Endodermal cell (in vitro differentiated cells): ENCODE measurements at places on chromosomes 2 and 18. TPM values are rescaled to one million over a fixed set of nuclear protein-coding genes. Genes with fewer than 3 reads are reported as not detected.

ASPRV1 gene
- 0.80 to 1.0 TPM (median 0.91 TPM) in 3 replicates for total RNA-seq

HAT1 gene
- total RNA-seq = 29.4 to 74.6 TPM (median 68.0 TPM) in 3 replicates

FHOD3 gene
- total RNA-seq = 2.4 to 3.1 TPM (median 3.0 TPM) in 3 replicates

BCL2 gene
- total RNA-seq = 1.2 and 1.4 TPM in 2 replicates

IL36RN gene
- not detected in 2 replicates for total RNA-seq

C2orf81 gene
- total RNA-seq = 4.8 to 10.9 TPM (median 7.6 TPM) in 3 replicates

ZBTB7C gene
- 0.21 to 0.55 TPM (median 0.31 TPM) in 3 replicates for total RNA-seq

- DNase-seq = peak; percentile 88
- H3K36me3 ChIP-seq = peaks cover 7% of the 10 kb centered on the region
These were observed 3.6 kb downstream of the ITM2C start for GRCh38 chr2:230868161-230868946.

GRCh38 chr18:49368876-49369440, 91.5 kb downstream of the DYM start:
- H3K27ac ChIP-seq = no peak overlapping the region
- H3K27me3 ChIP-seq = no peaks in the 10 kb centered on the region
- no peaks in the 10 kb centered on the region for H3K4me1 ChIP-seq
- H3K4me3 ChIP-seq = no peak overlapping the region
- no peaks in the 10 kb centered on the region for H3K36me3 ChIP-seq
- peak; percentile 46 for DNase-seq

DNA sequence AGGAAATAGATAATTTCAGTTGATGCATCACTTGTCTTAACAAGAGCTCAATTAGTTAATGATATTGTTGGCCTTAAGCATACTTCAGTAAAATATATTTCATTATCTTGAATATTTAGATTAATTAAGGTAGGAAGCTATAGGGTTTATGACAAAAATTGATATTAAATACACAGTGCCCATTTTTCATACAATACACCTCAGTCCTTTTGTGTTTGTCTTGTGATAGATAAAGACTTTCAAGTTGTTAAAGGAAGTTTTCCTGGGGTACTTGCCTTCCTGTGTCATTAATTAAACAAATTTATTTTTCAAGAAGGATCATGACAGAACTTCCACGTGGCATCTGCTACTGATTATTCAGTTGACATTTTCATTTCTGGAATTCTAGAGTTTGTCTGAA, 420.5 kb downstream of the MTX2 start:
- no peak overlapping the region for H3K27ac ChIP-seq
- H3K4me3 ChIP-seq = no peak overlapping the region
- no peaks in the 10 kb centered on the region for H3K27me3 ChIP-seq
- DNase-seq = no peak

GRCh38 chr18:56532176-56532840, 106.1 kb downstream of the TXNL1 start:
- H3K4me1 ChIP-seq = no peaks in the 10 kb centered on the region
- H3K27me3 ChIP-seq = no peaks in the 10 kb centered on the region
- no peaks in the 10 kb centered on the region for H3K36me3 ChIP-seq
- H3K27ac ChIP-seq = no peak overlapping the region
- no peak overlapping the region for H3K4me3 ChIP-seq

DNA sequence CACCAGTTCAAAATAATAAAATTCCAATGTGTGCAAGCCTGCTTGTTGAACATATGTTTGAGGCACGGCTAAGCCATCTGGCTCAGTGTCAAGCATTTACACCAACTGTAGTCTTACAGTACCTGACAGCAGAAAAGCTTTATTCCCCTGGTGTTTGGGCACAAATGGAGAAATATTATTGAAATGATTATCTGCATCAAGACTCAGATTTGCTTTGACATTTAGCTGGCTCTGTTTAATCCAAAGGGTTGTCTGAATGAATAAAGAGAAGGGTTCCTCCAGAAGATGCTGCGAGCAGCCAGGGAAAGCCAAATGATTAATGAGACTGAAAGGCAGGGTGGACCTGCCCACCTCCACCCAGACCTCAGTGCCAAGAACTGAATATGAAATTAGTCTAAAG, 393.2 kb upstream of the GALNT5 start:
- DNase-seq = no peak
- H3K4me1 ChIP-seq = no peaks in the 10 kb centered on the region
- no peak overlapping the region for H3K27ac ChIP-seq
- H3K36me3 ChIP-seq = no peaks in the 10 kb centered on the region
- no peaks in the 10 kb centered on the region for H3K27me3 ChIP-seq
- no peak overlapping the region for H3K4me3 ChIP-seq

GRCh38 chr2:46119453-46119852, 177.8 kb upstream of the EPAS1 start:
- no peaks in the 10 kb centered on the region for H3K36me3 ChIP-seq
- H3K4me3 ChIP-seq = no peak overlapping the region
- no peak for DNase-seq
- H3K4me1 ChIP-seq = no peaks in the 10 kb centered on the region
- no peak overlapping the region for H3K27ac ChIP-seq
- no peaks in the 10 kb centered on the region for H3K27me3 ChIP-seq

DNA sequence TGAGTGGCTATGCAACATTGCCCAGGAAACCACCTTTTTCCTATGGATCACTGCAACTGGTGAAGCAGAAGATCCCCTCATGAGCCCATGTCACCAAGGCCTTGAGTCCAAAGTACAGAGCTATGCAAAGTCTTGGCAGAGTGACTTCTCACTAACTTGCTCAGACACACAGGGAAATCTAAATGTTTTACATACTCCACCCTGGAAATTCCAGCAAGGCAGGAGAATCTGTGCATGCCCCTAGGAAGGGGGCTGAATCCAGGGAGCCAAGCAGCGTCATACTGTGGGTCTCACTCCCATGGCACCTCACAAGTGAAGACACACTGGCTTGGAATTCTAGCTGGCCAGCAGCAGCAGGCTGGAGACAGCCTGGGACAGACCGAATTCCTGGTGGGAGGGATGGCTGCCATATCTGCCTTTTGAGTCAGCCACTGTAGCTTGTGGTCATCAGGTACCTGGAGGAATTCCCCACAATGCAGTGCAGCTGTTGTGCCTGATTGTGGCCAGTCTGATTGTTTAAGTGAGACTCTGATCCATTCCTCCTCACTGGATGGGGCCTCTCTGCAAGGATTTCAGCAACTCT, 1817.4 kb downstream of the SUCLG1 start:
- H3K4me3 ChIP-seq = no peak overlapping the region
- H3K36me3 ChIP-seq = no peaks in the 10 kb centered on the region
- H3K27me3 ChIP-seq = no peaks in the 10 kb centered on the region
- DNase-seq = no peak
- H3K27ac ChIP-seq = no peak overlapping the region

- no peak overlapping the region for H3K4me3 ChIP-seq
- H3K4me1 ChIP-seq = no peaks in the 10 kb centered on the region
- H3K27ac ChIP-seq = no peak overlapping the region
- no peak for DNase-seq
- peaks cover 85% of the 10 kb centered on the region for H3K36me3 ChIP-seq
These were observed 122.2 kb downstream of the BIRC6 start for GRCh38 chr2:32478889-32479620.

DNA sequence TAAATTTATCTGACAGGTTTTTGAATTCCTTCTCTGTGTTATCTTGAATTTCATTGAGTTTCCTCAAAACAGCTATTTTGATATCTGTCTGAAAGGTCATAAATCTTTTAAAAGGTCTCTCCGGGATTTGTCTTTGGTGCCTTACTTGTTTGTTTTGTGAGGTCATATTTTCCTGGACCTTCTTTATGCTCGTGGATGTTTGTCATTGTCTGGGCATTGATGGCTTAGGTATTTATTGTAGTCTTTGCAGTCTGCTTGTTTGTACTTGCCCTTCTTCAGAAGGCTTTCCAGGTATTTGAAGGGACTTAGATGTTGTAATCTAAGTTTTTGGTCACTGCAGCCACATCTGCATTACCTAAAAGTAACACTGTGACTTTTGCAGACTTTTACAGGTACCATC, 355.2 kb downstream of the PARD3B start:
- H3K27ac ChIP-seq = no peak overlapping the region
- no peak overlapping the region for H3K4me3 ChIP-seq
- no peaks in the 10 kb centered on the region for H3K27me3 ChIP-seq
- H3K36me3 ChIP-seq = no peaks in the 10 kb centered on the region
- peaks cover 4% of the 10 kb centered on the region for H3K4me1 ChIP-seq

- no peak for DNase-seq
- H3K4me3 ChIP-seq = no peak overlapping the region
- no peak overlapping the region for H3K27ac ChIP-seq
- H3K36me3 ChIP-seq = no peaks in the 10 kb centered on the region
- no peaks in the 10 kb centered on the region for H3K27me3 ChIP-seq
These were observed 144.0 kb downstream of the CLIP4 start for GRCh38 chr2:29259221-29259620.

- no peaks in the 10 kb centered on the region for H3K36me3 ChIP-seq
- H3K27me3 ChIP-seq = peaks cover 7% of the 10 kb centered on the region
- peak overlapping the region; percentile 99 for H3K27ac ChIP-seq
- H3K4me1 ChIP-seq = no peaks in the 10 kb centered on the region
These were observed 740 bp downstream of the CHMP3 start for GRCh38 chr2:86562485-86562921.

GRCh38 chr2:18454692-18455235, 105.7 kb downstream of the RDH14 start:
- no peak for DNase-seq
- H3K4me1 ChIP-seq = no peaks in the 10 kb centered on the region
- no peaks in the 10 kb centered on the region for H3K27me3 ChIP-seq
- no peaks in the 10 kb centered on the region for H3K36me3 ChIP-seq
- no peak overlapping the region for H3K27ac ChIP-seq

- no peak overlapping the region for H3K27ac ChIP-seq
- no peaks in the 10 kb centered on the region for H3K36me3 ChIP-seq
- DNase-seq = no peak
- no peak overlapping the region for H3K4me3 ChIP-seq
These were observed 342.9 kb upstream of the ACVR2A start for GRCh38 chr2:147501968-147502367.

DNA sequence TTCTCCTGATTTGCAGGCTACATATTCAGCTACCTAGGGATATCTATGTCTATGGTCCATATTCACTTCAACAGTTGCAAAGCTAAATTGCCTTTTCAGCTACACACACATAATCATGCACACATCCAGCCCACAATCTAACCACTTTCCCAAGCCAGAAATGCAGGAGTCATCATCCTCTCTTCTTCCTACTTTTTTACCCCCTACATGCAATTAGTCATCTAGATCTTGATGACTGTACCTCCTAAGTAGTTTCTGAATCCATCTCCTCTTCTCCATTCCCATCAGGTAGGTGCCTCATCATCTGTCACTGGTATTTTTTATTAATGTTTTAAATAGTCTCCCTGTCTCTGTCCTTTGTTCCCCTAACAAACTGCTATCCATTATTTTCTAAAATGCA, 23.7 kb upstream of the SPRED2 start:
- no peaks in the 10 kb centered on the region for H3K36me3 ChIP-seq
- DNase-seq = no peak
- H3K27ac ChIP-seq = no peak overlapping the region
- H3K4me3 ChIP-seq = no peak overlapping the region
- no peaks in the 10 kb centered on the region for H3K4me1 ChIP-seq
- H3K27me3 ChIP-seq = peaks cover 3% of the 10 kb centered on the region

DNA sequence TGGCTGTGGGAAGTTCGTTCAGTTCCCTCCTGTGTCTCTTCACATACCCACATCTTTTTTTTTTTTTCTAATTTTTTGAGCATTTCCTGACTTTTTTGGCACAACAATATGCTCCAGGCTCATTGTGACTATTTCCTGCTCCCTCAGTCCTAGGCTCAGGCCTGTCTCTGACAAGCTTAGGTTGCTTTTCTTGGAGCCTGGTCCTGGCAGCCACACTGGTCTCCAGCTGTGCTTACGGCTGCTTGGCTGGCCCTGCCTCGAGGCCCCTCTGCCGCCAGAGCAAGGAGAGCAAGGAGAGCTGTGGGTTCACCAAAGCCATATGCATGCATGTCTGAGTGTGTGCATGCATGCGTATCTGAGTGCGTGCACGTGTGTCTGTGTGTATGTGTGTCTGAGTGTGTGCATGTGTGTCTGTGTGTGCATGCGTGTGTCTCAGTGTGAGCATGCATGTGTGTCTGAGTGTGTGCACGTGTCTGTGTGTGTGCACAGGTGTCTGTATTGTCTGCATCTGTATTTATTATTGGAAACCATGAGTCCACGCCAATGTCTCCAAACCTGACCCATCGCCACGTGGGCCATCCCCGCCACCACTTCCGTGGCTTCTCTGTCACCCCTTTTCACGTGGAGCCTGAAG, 766.1 kb upstream of the SALL3 start:
- H3K27me3 ChIP-seq = no peaks in the 10 kb centered on the region
- H3K27ac ChIP-seq = no peak overlapping the region

DNA sequence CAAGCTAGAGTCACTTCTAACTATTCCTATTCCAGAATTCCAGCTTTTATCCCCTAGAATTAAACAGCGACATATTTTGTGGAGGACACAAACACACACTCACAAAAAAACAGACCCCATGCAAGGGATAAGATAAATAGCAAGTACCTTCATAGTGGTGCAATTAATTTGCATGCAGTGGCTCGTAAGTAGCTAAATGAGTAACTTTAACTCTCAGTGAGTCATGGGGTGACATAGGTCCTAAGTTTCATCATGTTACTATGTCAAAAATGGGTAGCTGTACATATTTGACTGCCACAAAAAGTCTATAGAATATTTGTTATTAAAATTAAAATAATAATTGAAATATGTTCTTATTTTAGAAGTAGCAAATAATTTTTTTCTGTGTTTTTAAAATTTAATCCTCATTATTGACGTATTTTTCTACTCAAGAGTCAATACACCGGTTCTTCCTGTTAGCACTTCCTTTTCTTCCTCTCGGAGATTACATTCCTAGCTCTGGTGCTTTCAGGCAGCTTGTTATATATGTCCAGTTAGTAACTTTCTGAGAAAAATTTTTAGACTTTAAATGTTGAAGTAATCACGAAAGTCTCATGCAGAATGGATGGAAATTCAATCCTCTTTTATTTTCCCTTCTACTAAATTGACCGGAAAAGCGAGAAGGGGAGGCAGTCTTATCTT, 247.0 kb downstream of the KCNH7 start:
- no peak overlapping the region for H3K27ac ChIP-seq
- H3K4me3 ChIP-seq = no peak overlapping the region
- no peak for DNase-seq
- H3K27me3 ChIP-seq = no peaks in the 10 kb centered on the region
- no peaks in the 10 kb centered on the region for H3K4me1 ChIP-seq

- no peak overlapping the region for H3K4me3 ChIP-seq
- no peak overlapping the region for H3K27ac ChIP-seq
- no peaks in the 10 kb centered on the region for H3K36me3 ChIP-seq
- peaks cover 3% of the 10 kb centered on the region for H3K4me1 ChIP-seq
These were observed 51.0 kb upstream of the ZNF516 start for GRCh38 chr18:76546088-76546435.

DNA sequence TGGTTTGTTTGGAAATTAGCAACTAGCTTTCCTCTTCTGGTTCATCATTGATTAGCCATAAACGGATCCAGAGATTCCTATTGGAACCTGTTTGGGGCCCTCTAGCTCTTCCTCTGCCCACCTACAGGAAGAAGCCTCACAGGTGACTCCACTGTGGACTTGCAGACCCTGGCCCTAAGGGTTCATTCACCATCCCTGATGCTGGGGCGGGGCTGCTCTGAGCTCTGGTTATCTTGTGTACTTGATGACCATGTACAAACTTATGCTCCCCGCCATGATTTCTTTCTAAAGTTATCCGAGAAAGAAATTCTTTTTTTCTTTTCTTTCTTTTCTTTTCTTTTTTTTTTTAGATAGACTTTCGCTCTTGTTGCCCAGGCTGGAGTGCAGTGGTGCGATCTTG, 33.9 kb upstream of the INHBB start:
- H3K27ac ChIP-seq = no peak overlapping the region
- H3K36me3 ChIP-seq = no peaks in the 10 kb centered on the region
- H3K27me3 ChIP-seq = no peaks in the 10 kb centered on the region
- no peak for DNase-seq
- H3K4me3 ChIP-seq = no peak overlapping the region
- peaks cover 6% of the 10 kb centered on the region for H3K4me1 ChIP-seq

GRCh38 chr2:191321861-191322662, 76.9 kb downstream of the MYO1B start:
- peak; percentile 87 for DNase-seq
- H3K36me3 ChIP-seq = peaks cover 31% of the 10 kb centered on the region
- no peaks in the 10 kb centered on the region for H3K27me3 ChIP-seq
- no peak overlapping the region for H3K27ac ChIP-seq
